ENCODE measurements at places on chromosomes 2 and 18.

DNA sequence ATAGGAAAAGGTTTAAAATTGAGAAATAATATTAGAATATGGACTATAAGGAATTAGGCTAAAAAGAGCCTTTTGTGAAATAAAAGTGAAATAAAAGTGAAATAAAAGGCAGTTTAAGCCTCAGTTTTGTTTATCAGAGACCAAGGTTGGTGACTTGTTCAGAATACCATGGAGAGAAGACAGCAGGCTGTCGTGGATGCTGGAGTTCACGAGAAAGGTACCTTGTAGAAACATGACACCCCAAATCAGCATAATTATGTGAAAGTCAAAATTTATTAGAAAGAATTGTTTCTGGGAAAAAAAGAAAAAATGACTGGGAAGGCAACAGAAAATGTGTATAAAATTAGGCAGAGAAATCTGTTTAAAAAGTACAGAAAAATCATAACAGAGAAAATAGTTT is 46.5 kb upstream of the SPAG16 start:
- DNase-seq: no peak

DNA sequence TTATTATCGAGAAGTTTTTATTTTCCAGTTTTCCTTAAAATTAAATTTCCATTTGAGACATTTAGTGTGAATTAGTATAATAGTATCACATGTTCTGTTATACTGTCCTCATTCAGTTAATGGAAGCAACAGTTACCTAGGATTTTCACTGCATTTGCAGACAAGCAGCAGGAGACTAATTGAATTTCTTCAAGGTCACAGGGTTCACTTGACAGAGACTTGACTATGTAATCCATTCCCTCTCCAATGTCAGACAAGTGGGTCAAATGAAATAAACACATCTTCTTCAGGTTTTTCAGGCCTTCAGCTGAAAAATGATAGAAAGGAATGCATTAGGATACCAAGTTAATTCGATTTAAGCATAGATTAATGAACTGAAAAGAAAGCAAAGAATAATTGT is 26.7 kb downstream of the NLRC4 start:
- no peak for DNase-seq

- DNase-seq: no peak
These were observed 31.9 kb downstream of the SPAG16 start for GRCh38 chr2:213316001-213316735.

- no peak for DNase-seq
These were observed 109.4 kb upstream of the FANCL start for GRCh38 chr2:58350484-58350883.

GRCh38 chr2:186093174-186093573 is 354.6 kb downstream of the FSIP2 start:
- no peak for DNase-seq

DNA sequence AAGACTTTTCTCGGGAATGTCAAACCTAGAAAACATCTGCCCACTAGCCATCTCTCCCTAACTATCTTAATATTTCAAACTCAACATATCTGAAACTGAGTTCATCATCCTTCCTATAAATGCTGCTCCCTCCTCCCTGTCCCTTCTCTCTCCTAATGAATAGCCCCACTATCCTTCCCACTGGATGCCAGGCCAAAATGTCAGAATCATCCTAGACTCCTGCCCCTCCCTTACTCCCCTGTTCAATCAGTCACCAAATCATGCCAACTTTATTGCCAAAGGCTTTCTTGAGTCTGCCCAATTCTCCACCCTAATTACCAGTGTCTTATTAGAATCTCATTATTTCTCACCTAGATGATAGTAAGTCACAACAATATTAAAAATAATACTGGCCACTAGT is 8.5 kb downstream of the EVA1A start:
- DNase-seq: no peak

DNA sequence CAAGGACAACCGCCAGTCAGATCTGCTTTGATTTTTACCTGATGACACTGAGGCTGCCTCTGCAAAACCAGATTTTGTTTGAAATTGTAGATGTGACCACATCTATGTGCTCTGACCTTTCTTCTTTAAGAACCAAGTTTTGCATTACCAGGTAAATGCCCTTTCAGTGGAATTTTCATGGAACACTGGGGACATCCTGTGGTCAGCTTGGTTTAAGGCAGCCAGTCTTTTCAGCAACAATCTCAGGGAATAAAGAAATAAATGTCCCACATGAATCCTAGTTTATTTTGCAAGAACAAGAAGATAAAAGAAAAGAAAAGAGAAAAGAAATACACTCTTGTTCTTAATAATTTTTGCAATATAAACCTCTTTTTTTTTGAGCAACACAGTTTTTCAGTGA is 90.6 kb downstream of the POU3F3 start:
- DNase-seq: no peak

DNA sequence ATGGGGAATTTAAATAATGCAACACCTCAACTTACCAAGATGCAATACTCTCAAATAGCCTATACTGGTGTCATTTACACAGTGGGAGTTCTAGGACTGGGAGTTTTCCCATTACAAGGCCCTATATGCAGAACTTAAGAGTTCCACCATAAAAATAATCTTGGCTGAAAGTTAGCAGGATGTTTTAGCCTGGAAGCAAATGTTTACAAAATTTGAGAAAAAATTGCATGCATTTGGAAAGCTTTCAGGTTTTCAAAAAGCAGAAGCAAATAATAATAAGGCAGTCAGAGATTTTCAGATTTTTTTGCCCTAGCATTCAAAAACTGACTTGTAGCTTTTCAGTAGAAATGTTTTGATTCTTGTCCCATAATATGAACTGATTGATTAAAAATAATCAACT is 397.3 kb downstream of the ARHGAP15 start:
- DNase-seq: no peak

- no peak for DNase-seq
These were observed 119.6 kb upstream of the BOD1L2 start for GRCh38 chr18:57027190-57027708.

GRCh38 chr18:2417861-2418610 is 153.3 kb downstream of the METTL4 start:
- no peak for DNase-seq

DNA sequence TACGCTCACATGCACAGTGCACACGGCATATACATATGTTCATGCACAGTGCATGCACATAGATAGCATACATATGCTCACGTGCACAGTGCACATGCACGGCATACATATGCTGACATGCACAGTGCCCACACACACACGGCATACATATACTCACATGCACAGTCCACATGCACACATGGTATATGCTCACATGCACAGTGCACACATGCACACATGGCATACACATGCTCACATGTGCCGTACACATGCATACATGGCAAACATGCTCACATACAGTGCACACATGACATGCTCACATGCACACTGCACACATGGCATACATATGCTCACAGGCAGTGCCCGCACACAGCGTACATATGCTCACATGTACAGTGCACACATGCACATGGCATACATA is 97.7 kb upstream of the CTDP1 start:
- no peak for DNase-seq

- DNase-seq: no peak
These were observed 17.2 kb upstream of the RPL31 start for GRCh38 chr2:100984892-100985307.

GRCh38 chr2:224333726-224334482 is 68.0 kb downstream of the FAM124B start:
- no peak for DNase-seq

DNA sequence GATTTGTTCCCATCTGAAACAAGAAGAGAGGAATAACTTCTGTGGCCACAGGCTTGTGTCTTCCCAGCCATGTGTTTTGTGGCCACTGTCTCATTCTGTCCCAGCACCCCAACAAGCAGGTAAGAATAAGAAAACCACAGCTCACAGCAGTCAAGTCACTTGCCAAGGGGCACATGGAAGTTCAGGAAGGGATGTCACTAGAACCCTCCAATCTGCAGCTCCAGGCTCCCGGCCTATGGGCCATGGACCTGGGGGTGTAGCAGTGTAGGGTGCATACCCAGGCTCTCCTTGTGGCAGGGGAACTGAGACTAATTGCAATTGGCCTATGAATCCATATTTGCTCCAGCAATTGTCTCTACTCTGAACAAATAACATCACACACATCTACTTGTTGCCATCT is 112.5 kb downstream of the TFCP2L1 start:
- no peak for DNase-seq

- no peak for DNase-seq
These were observed 134.8 kb upstream of the CREB1 start for GRCh38 chr2:207394812-207395534.
